Glomerular endothelial cell (primary cell): ENCODE measurements at places on chromosomes 3 and 15. TPM values are rescaled to one million over a fixed set of nuclear protein-coding genes. Genes with fewer than 3 reads are reported as not detected.

Gene CRABP1
- not detected in 2 replicates for total RNA-seq

Gene CYP8B1
- not detected in 2 replicates for total RNA-seq

Gene RTP4
- total RNA-seq, result 0.78 and 4.6 TPM in 2 replicates

Gene RBM15B
- 29.4 and 41.8 TPM in 2 replicates for total RNA-seq
